ENCODE measurements at places on chromosomes 16 and 17.

DNA sequence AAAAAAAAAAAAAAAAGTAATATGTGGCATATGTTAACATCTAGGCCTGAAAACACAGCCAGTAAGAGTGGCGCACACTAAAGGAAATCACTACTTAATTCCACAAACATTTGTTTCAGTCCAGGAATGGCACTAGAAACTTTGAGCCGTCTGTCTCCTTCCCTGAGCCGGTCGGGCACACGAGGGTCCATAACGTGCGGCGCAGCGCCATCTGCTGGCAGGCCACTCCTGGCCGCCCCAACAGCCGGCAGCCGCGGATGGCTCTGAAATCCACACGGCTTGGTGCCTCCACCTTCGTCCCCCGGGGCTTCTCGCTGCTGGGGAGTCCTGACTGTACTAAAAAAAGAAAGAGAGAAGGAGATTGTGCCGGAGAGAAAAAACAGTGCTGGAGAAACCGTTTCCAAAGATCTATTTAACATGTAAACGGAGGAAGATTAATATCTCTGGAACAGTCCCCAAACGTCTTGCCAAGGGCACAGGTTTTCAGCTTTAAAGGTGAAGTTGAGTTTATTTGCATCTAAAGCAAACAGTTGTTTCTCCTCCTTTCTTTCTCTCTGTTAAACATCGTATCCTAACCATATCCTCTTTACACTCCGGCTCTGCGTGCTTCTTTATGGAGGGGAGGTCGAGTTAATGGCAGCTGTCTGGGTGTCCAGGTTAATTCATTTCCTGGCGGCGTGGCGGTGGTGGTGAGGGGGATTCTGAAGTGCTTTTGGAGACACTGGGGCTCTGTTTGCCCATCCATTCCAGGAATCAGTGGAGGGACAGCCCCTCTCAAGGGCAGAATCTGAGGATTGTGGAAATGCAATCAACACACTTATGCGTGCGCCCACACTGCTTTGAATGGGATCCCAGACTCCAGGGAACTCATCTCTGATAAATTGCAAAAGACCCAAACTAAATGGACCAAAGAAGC, 611.3 kb upstream of the SALL1 start:
- DNase-seq = peak; percentile 81

DNA sequence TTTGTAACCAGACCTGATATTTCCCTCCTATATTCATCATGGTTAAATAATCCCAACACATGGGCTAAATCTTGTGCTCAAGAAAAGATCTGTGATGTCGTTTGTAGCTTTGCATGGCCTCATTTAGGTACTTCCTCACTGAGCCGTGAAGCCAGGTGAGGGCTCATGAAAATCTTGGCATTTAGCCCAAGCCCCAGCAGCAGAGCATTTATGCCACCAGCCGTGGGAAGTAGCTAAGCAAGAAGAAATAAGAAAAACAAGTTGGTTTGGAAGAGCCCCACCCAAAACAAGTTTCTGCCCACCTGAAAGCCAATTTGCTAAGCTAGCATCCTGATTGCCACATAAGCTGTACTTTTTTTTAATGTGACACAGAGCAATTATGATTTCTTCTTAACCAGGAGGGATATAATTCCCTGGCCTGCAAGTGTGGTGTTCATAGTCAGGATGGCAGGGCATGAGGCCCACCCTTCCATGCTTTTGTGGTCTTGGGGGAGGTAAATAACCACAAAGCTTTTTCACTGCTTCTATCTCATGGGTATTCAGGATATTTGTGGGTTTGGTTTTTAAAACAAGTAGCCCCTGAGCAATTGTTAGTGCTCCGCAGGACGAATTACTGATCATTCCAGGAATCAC, 10.5 kb downstream of the TMIGD1 start:
- DNase-seq = no peak

GRCh38 chr16:65751622-65752521, 614.6 kb upstream of the CDH5 start:
- no peak for DNase-seq

DNA sequence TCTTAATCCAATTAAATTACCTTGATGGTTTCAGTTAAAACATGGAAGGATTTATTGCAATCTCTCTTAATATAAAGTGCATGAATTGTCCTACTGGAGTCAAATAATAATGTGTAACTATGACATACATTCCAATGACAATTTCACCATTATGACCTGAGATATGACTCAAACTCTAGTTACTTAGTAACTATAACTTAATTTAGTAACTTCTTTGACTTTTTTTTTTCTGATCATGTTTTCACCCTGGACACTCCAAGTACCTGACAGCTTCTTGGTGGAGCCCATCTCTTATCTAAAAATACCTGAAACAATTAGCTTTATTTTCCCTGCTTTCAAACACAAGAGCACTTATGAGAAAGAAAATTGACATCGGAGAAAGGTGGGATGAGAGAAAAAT, 123.7 kb downstream of the STX8 start:
- no peak for DNase-seq

- no peak for DNase-seq
Observed at GRCh38 chr16:23900480-23901177, 64.8 kb downstream of the PRKCB start.

DNA sequence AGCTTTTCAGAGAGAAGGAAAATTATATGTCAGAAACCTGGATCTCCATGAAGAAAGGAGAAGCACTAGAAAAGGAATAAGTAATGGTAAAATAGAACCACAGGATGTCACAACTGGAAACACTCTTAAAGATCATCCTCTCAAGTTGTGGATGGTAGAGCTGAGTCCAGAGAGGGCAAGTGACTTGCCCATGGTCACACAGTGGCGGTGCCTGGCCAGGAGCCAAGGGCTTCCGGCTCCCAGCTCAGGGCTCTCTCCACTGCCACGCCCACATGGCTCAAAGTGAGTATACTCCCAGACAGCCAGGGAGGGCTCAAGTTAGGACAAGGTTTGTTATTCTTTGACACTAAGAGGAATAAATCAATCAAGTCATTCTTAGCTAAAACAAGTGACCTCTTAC, 159.8 kb downstream of the COPRS start:
- DNase-seq = no peak

GRCh38 chr16:57013229-57013628, 23.9 kb downstream of the NLRC5 start:
- no peak for DNase-seq

Measured in right renal pelvis (tissue), 4 donors.